ENCODE measurements at places on chromosomes 1 and 21.

- DNase-seq: no peak
Observed at GRCh38 chr1:65435987-65436386, 15.5 kb downstream of the LEPR start.

DNA sequence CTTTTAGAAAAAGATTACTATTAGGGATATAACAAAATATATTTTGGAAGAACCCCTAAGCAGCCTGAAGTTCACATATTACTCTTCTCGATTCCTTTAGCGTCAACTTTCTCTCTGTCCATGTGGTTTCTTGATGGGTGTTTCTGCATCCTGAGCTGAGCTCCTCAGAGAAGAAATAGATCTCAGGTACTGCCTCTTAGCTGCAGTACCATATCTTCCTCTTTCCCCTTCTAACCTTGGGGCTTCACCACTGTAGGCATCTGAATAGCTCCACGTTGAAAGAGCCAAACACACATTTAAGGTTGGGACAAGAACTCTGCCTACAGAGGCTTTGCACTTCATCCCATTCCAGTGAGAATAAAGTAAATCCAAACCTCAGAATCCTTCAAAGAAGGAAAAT is 59.2 kb downstream of the SAMSN1 start:
- no peak for DNase-seq

DNA sequence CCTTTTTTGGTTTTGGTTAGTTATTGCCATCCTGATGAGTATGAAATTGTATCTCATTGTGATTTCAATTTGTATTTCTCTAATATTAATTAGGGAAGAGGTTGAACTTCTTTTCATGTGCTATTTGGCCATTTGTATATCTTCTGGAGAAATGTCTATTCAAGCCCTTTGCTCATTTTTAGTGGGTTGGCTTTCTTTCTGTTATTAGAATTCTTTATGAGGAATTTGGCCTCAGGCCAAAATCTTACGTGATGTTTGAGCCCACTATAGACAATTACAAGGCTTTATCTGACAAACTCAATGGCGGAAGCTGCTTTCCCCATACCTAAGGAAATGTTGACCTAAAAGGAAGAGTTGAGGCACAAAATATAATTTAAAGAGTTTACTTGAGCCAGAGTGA is 32.9 kb downstream of the IVNS1ABP start:
- DNase-seq: no peak

DNA sequence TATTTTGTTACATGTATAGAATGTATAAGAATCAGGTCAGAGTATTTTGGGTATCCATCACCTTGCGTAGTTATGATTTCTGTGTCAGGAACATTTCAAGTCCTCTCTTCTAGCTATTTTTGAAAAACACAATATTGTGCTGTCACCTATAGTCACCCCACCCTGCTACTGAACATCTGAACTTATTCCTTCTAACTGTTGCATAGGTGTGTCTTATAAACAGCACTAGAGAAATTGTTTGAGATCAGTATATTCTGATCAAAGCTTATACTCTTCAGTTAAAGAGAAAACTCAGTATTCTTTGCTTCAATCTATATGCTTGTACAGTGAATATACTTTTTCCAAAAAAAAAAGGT is 96.0 kb downstream of the ASH1L start:
- no peak for DNase-seq

DNA sequence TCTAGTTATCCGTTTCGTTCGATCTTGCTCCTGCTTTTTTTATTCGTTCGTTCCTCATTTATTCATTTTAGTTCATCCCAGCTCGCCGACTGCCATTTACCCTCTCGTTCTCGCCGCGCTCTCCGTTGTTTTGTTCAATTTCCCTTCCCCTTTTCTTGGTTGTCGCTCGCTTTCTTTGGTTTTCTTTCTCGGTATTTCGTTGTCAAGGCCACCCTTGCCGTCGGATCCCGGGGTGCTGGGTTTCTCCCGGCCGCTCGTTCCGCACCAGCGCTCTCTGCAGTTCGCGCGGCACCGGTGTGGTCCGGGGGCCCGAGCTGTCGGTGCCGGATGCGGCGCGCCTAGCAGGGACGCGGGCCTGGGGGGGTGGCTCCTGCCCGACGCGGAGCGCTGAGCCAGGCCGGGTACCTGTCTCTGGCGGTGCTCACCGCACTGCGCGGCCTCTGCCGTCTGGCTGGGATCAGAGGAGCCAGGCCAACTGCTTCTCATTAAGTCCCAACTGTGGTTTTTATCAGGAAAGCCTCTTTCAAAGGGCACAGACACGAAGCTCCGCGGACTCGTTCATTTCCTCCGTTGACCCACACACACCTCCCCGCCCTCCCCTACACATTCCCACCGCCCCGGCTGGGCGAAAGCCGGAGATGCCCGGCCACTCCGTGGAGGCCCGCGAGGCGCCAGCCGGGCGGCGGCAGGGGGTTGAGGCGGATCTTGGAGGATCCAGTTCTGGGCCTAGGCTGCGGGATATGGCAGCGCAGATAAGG is 1.6 kb downstream of the ALX3 start:
- DNase-seq: no peak

- DNase-seq: no peak
Observed at GRCh38 chr1:40848530-40849189, 13.5 kb downstream of the CITED4 start.

DNA sequence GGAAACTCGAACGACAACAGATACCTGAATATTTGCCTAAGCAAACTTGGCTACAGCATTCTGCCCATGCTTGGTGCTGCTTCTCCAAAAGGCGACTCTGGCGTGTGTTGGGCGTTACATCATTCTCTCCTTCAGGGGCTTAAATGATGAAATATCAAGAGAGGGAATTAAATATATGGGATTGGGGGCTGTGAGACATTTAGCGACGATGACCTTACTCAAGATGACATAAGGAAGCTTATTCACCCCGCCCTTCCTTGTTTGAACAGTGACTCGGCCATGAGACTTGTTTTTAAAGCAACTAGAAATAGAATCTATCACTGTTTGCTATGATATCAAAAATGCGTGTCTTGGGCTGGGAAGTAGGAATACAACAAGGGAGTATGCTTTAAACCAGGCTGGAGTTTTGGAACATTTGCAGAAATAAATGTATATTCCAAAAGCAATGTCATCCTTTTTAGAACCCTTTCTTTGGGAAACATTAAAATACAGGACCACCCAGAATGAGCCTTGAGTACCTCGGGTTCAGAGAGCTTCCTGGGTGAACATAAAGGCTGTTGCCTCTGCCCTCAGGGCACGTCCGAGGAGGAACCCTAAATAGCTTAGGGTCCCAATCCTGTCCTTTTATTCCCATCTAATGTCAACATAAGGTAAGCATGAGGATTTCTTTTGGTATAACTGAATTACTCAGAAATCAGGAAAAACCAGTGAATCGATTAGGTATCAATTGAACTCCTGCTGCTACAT is 123.3 kb upstream of the SLC45A1 start:
- DNase-seq: no peak

- DNase-seq: no peak
Observed at GRCh38 chr1:241181471-241181870, 175.5 kb downstream of the RGS7 start.

DNA sequence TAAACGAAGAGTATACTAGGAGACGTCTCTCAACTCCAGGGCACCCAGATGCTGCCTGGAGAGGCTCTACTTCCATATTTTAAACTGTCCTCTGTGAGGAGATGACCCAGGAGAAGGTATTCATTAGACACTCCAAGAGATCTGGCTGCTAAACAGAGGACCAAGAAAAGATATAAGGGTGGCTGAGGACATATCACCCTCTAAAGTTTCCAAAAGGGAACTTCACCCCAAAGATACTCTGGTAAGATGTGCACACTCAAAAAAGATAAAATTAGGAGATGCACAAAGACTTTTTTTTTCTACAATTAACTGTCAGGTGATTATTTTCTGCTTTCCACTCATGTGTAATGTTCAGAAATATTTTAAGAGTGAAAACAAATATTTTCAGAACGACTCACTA is 1.4 kb downstream of the ZNF670 start:
- no peak for DNase-seq

DNA sequence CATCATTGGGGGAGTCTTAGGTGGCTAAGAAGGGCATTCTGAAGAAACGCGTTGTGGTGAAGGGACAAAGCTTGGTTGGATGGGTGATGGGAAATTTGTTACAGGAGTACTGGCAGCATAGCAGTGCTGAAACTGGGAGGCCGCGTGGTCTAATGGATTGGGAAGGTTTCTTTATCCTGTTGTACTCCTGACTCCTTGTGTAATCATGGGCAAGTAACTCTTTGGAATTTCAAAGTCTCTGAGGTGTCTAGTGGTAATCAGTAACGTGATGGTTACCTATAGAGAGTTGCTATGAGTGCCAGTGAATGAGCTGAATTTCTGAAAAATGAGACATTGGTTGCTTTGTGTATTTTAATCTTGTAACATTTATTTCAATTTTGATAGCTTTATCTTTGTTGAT is 18.5 kb downstream of the DONSON start:
- no peak for DNase-seq

GRCh38 chr1:21764615-21765423 is 18.1 kb downstream of the USP48 start:
- DNase-seq: no peak

DNA sequence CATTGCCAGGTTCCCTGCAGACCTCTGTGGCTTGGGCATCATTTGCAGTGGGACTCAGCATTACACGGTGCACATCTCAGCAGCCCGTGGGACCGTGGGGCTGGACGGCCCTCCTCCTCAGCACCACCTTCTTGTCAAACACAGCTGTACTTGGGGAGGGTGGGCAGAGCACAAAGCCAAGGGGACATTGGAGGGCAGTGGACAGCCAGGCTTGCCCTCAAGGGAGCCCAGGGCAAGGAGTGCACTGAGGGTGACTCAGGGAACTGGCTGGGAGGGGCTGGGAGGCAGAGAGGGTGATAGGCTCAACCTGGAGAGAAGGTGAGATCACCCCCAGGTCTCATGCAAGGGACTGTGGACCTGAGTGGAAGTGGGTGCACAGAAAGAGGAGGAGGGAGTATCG is 3.4 kb downstream of the CAPN9 start:
- no peak for DNase-seq

DNA sequence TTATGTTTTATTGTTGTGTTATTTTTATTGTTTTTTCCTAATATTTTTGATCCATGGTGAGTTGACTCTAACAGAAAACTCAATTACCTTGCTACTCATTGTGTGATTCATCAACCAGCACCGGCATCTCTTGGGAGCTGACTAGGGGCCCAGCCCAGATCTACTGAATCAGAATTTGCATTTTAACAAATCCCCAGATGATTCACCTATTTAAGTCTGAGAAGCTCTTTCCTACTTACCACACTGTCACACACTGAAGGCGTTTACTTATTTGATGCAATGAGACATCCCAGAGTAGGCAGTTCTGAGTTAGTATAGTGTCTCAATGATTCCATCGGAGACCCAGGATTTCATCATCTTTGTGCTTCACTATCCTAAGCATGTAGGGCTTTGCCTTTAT is 416.6 kb downstream of the RWDD3 start:
- DNase-seq: no peak

DNA sequence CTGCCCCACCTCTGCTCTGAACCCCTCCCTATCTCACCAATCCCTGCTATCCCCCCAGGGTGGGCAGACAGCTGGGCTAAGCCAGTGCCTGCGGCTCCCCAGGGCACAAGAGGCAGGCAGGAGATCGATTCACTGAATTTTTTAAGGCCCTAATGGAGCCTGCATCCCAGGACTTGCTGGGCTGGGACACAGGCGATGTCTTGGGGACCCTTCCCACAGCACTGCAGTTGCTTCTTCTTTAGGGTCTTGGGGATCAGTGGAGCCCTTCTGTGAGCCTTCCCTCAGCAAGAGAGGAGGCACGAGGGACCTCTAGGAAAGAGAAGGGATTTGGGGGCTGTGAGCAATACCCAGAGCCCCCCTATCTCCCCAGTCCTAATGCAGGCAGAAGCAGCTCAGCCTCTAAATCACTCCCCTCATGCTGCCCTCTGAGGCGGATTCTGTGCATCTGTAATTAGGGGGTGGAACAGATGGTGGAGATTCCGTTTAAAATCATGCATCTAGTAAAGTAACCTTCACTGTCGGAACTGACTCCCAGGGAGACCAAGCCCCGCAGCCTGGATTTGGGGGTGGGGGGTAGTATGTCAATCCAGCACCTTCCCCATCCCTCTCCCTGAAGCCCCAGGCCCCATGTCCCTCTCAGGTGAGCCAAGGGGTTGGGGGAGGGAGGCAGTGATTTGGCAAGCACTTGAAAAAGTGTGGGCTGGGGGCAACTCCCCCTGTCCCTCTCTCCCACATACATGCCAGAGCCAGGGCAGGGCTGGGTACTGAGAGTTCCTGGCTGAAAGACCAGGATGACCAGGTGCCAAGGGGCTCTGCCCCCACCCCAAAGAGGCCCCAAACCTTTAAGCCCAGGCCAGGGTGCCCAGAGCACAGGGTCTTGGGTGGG is 10.0 kb downstream of the AHDC1 start:
- DNase-seq: no peak

GRCh38 chr1:210792250-210793102 is 341.5 kb downstream of the KCNH1 start:
- no peak for DNase-seq

DNA sequence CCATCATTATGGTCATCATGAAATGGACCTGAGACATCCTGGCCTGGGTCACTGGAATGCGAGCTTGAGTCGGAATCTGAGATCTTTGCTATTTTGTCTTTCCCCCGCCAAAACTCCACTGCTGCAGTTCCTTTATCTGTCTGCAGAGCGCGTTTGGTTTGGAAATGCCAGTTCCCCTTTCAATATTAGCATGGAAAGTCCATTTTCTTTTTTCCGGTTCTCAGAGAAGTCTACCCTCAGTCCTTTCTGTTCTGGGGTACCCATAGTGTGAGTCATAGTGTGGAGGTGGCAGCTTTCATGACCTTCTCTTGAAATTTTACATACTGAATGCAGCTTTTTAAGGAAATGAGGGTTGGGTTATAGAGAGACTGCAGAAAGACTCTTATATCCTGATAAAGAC is 14.6 kb downstream of the CACNA1E start:
- DNase-seq: no peak

- no peak for DNase-seq
Observed at GRCh38 chr1:232868793-232869491, 63.7 kb downstream of the MAP10 start.

DNA sequence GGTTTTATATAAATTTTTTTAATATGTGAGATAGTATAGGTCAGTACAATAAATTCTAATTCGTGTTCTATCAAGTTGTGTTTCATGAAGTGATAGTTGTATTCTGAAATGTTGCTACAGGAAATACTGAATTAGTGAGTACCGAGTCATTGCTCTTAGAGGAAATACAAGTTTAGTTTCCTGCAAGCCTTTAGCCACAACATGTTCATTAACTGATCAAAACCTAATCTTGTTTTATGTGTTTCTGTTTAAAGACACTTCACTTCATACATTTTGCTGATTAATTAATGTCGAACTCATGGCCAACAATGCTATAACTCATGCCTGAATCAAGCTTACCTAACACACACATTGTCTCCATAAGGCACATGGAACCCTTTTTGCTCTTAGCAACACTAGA is 43.6 kb downstream of the LRRC7 start:
- DNase-seq: no peak

Measured in T-helper 2 cell treated with Interferon-gamma antibody and Interleukin-4, amounts not matched to agents 5 μg/mL and 100 μg/mL, for 36 hours (primary cell).